ENCODE measurements at places on chromosomes 3 and 15.

DNA sequence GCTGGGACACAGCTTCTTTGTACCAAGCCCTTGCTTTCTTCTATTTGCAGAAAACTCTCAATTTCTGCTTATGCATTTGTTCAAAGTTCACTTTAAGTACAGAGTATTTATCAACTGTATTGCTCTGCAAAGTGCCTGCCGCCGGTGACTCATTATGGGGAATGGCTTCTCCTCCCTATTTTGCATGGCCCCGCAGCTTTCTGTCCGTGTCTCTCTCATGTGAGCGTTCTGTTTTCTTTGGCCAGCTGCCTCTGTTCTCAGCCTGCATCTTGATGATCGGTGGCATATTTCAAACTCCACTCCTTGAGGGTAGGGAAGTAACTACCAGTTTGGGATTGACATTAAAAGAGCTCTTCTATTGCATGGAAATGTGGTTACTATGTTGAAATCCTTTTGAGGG, 28.6 kb upstream of the ST8SIA2 start:
- DNase-seq, result peak; percentile 24

GRCh38 chr3:42183991-42184632, 81.9 kb downstream of the CCK start:
- DNase-seq, result no peak

DNA sequence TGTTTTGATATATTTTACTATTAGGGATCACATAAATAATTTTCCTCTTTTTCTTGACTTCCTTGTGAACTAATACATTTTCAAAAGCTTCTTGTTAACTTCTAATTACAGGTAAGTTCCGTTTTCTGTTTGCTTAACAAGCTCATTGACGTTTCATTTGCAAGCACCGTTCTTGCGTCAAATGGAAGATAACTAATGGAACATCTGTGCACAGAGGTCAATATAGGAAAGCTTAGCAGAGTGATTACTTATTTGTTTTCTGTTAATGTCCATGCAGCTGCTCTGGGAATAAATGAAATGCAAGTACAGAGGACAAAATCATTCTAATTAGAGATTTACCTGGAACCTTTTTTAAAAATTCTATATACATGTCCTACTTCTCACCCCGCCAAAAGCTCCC, 115.5 kb upstream of the C2CD4B start:
- DNase-seq, result no peak

DNA sequence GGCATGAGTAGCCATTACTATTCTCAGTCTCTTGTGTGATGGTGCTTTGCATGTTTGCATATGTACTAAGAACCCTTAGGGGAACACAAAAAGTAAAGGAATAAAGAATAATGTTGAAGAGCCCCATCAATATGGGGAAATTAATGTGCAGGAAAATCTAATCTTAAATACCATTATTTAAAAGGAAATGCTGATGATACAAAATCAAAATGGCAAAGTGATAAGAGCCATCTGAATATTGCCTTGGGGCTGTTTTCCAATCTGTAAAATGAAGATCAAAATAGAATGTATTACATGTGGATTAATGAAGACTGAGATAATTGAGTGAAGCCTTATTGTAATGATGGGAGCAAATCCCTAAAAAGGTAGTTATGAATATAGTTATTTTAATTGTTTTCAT, 771.4 kb downstream of the GRM7 start:
- DNase-seq, result no peak

DNA sequence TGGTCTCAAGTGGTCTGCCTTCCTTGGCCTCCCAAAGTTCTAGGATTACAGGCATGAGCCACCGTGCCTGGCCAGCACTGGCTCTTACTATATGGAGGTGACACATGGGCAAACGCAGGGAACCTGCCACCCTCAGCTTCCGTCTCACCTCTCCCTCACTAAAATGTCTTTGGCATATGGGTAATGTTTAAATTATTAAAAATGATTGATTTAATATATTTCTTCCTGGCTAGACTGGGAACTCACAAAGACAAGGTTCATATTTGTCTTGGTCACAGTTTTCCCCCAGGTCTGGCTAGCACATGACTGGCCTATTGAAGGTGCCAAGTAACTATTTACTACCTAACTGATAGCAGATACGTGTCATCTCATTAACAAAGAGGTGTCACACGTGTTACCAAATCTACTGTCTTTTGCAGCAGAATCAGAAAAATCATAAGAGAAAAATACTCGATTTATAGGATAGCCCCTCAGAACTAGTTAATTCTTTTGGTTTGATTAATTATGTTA, 48.2 kb downstream of the SYNM start:
- DNase-seq, result no peak

- peak; percentile 56 for DNase-seq
Observed at GRCh38 chr3:39208463-39209055, 16.2 kb upstream of the XIRP1 start.

DNA sequence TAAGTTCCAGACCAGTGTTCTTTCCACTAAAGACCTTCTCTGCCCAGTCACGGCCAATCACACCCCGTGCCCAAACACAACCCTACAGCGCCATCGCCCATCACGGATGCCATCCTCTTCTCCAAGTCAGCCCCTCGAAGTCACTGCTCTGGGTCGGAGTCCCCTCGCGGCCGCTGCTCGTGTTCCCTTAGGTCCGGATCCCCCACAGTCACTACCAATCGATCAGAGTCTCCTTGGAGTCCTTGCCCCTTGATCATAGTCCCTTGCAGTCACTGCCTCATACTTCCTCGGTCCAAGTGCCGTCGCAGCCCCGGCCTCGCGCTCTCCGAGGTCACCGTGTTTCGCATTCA, 461 bp downstream of the PCYT1A start:
- DNase-seq, result no peak

GRCh38 chr3:41997702-41998550, 36.0 kb upstream of the ULK4 start:
- DNase-seq, result no peak

- DNase-seq, result no peak
Observed at GRCh38 chr15:52233405-52233804, 42.2 kb upstream of the GNB5 start.

GRCh38 chr3:8357859-8358258, 143.8 kb upstream of the LMCD1 start:
- no peak for DNase-seq

DNA sequence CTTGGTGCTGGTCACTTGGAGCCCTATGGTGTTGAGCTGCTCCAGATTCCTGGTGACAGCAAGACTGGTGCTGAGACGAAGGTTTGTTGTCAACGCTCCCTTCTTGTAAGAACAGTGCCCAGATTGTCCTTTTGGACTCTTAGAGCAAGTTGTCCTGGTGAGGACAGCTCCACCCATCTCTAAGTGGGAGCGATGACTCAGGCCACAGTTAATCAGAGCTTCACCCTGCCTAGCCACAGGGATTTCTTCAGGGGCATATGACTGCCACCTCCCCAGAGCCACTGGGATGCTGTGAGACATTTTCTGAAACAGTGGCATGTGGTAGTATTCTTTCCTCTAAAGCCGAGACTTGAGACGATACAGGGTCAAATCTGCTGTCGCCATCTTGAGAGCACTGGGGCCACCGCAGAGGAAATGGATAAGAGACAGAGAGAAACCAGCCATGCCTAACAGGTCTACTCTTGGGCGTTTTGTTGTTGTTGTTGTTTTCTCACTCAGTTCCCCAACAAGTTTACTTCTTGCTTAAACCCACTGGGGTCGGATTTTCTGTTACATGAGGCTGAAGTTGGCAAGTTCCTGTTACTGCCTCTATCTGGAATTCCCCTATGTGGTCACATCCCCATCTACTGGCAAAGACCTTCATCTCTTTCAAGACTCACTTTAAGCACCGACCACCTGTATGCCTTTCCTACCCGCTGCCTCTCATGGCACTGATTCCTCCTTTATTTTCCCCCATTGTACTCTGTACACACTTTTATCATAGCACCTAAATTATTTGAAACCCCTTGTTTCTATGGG, 16.0 kb upstream of the PCOLCE2 start:
- DNase-seq, result peak; percentile 17

DNA sequence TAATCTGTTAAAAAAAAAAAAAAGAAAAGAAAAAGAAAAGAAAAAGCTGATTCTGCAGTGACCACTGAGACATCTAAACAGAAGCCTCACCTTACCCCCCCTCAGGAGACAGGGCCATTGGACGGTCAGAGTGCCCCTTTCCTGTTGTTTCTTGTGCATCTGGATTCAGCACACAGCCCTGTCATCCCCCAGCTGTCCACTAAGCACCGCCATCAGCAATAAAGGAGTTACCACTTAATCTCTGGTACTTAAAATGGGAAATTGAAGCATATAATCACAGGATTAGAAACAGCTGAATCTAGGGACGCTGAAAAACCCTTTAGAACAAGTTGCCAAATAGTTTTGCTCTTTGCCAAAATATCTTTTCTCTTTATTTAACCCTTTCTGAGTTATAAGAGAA, 62.5 kb downstream of the TRIM69 start:
- peak; percentile 15 for DNase-seq

DNA sequence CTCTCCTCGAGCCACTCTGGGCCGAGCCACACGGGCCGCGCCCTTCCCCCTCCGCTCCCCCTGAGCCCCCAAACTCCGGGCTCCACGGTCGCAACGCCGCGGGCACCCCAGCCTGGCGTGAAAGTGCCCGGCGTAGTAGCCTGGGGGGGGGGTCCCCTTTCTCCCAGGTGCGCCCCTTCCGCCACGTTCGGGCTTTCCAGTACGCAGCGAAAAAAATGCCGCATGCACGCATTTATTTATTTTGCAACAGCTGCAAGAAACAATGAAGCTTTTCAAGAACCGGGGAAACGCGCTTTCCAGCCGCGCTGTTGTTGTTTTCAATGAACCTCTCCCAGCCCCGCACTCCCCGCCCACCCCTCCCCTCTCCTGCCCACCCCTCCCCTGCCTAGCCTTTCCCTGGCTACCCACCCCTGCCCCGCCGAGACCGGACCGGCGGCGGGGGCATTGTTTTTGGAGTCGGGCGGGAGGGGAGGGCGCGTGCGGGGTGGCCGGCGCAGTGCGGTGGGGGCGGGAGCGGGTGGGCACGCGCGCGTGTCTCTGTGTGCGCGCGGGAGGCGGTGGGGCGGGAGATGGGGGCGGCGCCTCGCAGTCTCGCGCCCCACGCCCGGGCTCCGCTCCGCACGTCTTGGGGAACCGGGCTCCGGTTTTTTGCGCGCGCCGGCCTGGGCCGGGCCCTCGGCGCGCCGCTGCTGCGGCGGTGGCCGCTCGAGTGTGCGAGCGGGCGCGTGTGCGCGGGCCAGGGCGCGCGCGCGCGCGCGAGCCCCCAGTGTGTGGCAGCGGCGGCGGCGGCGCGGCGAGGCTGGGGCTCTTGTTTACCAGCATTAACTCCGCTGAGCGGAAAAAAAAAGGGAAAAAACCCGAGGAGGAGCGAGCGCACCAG, at the start of gene IGF1R:
Gene IGF1R (plus strand): TSS at position 766 of the 880 bp plus-strand sequence. CDS start 1,043 bp downstream, outside the sequence.
- DNase-seq, result peak; percentile 66

- DNase-seq, result peak; percentile 72
Observed at GRCh38 chr15:71790081-71790480, 20.3 kb upstream of the NR2E3 start.

DNA sequence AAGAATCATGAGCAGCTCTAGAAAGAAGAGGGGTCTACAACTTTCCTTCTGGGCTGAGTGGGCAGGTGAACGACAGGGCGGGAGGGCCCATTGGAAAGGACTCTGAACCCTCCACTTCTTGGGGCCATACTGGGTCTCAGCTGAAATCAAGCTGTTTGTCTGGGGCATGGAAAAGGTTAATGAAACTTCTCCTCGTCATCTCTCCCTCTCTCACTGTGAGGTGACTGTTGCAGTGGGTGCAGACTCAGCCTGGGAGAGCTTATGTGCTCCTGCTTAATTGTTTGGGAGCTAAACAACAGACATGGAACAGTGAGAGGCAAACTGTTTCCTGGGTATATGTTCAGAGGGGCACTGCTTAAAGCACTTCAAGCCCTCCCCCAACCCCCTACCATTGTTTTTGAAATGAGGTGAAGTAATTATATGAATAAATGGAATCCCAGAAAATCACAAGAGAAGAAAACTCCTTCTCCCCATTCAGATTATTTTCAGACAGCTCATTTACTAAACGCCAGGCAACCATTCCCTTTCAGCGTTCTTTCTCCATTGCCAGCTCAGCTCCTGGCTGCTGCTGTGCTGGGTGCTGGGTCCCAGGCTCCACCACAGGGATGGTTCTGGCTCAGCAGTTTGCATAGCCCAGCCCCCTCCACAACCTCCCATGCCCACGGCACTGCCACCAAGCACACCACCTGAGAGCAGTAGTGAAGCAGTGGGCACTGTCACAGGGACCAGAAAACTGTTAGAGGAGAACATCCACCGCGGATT, 444.9 kb upstream of the TBL1XR1 start:
- no peak for DNase-seq

GRCh38 chr15:89171136-89172072, 50.0 kb downstream of the RLBP1 start:
- DNase-seq, result peak; percentile 27

GRCh38 chr15:57607570-57608000, 15.9 kb downstream of the MYZAP start:
- DNase-seq, result no peak

- DNase-seq, result no peak
Observed at GRCh38 chr3:16937326-16937845, 52.6 kb downstream of the PLCL2 start.

- no peak for DNase-seq
Observed at GRCh38 chr3:89332793-89333192, 225.4 kb downstream of the EPHA3 start.

- no peak for DNase-seq
Observed at GRCh38 chr15:70609889-70610288, 153.5 kb downstream of the UACA start.

DNA sequence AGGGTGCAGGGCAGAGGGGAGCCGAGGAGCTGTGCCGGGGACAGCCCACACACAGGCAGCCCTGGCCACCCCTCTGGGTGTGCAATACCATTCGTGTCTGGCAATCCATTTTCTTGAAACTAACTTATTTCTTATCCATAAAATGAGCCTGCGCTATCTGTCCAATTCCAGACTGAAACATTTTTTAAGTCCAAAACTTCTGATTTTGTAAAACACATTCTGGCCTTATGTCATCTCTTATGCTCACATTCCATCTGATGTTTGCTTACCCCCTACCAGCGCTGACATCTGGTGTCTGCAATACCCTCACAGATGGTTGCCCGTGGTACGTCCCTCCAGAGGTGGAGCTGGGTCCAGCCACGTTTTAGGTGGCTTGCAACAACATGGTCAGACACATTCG, 31.8 kb downstream of the PCSK6 start:
- no peak for DNase-seq

- DNase-seq, result no peak
Observed at GRCh38 chr15:98964466-98965133, 43.0 kb downstream of the PGPEP1L start.

GRCh38 chr3:82201316-82201715, 439.9 kb upstream of the GBE1 start:
- no peak for DNase-seq

GRCh38 chr3:43317461-43318316, 31.3 kb downstream of the SNRK start:
- no peak for DNase-seq

DNA sequence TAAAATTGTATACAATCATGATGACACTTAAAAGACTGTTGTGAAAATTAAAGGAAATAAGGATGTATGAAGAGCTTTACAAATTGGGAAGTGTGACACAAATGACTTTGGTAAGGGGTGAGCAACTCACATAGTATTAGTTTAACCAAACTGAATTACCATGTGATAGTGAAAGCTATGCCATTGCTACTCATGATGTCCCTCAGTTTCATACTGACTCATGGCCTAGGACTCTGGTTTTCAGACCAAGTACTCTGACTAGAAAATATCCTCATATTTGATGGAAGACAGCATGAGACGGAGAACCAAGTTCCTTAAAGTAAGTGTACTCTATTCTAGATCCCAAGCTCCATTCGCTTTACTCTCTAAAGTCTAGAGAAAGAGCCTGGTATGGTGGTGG, 203.2 kb upstream of the ICE2 start:
- no peak for DNase-seq
